Gastrocnemius medialis (tissue), 4 donors: ENCODE measurements at places on chromosomes 7 and 10. TPM values are rescaled to one million over a fixed set of nuclear protein-coding genes. Genes with fewer than 3 reads are reported as not detected.

GRCh38 chr10:22681783-22682183 is 32.6 kb downstream of the PIP4K2A start:
- H3K27ac ChIP-seq, result no peak overlapping the region
- DNase-seq, result no peak
- H3K4me1 ChIP-seq, result no peaks in the 10 kb centered on the region
- H3K36me3 ChIP-seq, result no peaks in the 10 kb centered on the region

GRCh38 chr7:47217570-47218360 is 364.1 kb downstream of the TNS3 start:
- no peaks in the 10 kb centered on the region for H3K27me3 ChIP-seq
- DNase-seq, result no peak
- H3K4me1 ChIP-seq, result no peaks in the 10 kb centered on the region

DNA sequence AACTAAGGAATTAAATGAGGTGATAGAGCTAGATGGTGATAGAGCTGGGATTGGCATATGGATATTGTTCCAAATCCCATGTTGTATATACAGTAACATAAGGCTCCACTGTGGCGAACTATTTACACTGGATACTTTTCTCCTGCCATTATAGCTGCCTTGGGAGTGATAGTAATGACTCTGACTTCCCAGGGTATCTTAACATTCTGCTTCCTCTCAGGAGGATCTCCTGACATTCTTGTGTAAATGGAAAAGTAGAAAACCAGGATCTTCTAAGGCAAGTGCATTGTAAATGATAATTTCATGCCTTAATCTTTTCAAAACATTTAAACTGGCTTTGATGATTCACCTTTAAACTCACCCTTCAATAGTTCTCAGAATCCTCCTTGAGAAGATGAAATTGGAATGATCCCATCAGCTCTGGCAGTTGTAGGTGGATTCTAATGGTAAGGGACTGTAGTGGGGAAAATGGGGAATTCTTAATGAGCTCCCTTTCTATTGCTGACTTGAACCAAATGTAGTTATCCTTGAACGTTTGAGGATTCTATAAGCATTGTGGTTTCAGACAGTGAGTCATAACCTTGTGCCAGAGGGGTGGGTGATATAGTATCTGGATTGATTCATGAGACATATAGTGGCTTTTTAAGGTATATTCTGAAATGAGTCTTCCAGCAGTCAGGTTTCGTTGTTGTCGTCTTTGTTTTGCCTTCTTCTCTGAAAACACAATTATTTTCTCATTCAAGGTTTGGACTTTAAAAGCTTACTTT is 450.0 kb downstream of the SUGCT start:
- no peaks in the 10 kb centered on the region for H3K36me3 ChIP-seq
- no peak overlapping the region for H3K4me3 ChIP-seq
- no peaks in the 10 kb centered on the region for H3K27me3 ChIP-seq
- no peaks in the 10 kb centered on the region for H3K4me1 ChIP-seq
- H3K27ac ChIP-seq, result no peak overlapping the region
- no peak for DNase-seq

Gene CSGALNACT2
- total RNA-seq, result 12.6 TPM

Gene NPY4R2
- not detected for total RNA-seq

DNA sequence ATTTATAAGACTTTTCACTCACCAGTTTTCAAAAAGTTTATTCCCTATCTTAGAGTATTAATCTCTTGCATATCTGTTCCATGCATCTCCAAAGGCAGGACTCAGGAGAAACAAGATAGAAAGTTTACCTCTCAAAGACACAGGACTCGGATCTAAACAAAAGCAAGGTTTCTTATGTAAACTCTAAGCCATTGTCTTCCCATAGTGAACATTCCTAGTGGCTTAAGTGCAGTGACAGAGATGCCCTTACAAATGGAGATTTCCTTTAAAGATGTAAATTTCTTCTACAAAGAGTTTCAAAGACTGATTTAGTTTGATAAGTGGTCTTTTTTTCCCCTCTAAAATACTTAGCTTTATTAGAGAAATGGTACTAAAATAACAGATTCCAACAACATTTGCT is 209.8 kb downstream of the ACTR3B start:
- no peak overlapping the region for H3K4me3 ChIP-seq
- H3K4me1 ChIP-seq, result no peaks in the 10 kb centered on the region
- H3K27ac ChIP-seq, result no peak overlapping the region
- no peaks in the 10 kb centered on the region for H3K36me3 ChIP-seq

Gene SFTPA1
- total RNA-seq, result not detected

Gene KCNMA1
- total RNA-seq, result 96.5 TPM

DNA sequence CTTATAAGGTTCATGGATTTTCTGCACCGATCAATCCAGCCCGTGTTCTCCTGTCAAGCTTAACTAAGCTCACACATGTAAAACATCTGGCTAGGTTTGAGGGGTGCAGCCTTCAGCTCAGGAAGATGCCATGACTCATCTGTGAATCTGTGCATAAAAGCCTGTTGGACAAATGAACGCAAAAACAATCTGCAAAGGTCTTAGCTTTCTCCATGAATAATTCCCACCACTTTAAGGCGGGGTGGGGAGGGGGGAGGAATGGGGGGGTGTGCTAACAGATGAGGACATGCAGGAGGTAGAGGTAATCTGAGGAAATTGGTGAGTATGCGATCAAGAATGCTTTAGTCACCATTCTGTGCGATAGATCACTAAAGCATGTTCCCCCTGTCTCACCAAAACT is 4.8 kb downstream of the DOCK4 start:
- H3K36me3 ChIP-seq, result no peaks in the 10 kb centered on the region
- DNase-seq, result no peak
- no peak overlapping the region for H3K27ac ChIP-seq
- H3K4me1 ChIP-seq, result peaks cover 35% of the 10 kb centered on the region
- H3K27me3 ChIP-seq, result no peaks in the 10 kb centered on the region
- H3K4me3 ChIP-seq, result no peak overlapping the region

GRCh38 chr10:86285136-86285790 is 81.3 kb downstream of the GRID1 start:
- no peaks in the 10 kb centered on the region for H3K27me3 ChIP-seq
- no peak overlapping the region for H3K4me3 ChIP-seq
- H3K36me3 ChIP-seq, result no peaks in the 10 kb centered on the region
- no peak for DNase-seq
- H3K4me1 ChIP-seq, result no peaks in the 10 kb centered on the region
- H3K27ac ChIP-seq, result no peak overlapping the region

DNA sequence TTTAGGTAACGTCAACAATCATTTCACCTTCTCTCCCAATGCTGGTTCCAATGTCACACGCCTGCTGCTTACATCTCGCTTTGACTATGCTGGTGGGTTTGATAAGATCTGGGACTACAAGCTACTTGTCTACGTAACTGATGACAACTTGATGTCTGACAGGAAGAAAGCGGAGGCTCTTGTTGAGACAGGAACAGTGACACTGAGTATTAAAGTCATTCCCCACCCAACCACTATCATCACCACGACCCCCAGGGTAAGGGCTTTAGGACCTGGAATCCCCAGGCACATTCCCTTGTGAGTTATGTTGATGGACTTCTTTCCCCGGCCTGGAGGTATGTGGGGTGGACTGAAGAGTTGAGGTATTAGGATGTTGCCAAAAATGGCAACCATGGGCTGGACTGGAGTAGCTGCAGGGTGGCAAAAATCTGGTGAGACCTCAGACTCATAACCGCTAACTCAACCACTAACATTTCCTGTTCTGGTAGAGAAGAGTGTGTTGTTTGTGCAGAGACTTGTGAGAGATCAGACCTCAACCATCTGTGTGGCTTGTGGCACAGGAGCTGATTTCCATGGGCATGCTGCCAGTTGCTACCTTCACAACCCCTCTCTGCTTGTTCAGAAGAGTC is 59.2 kb downstream of the CDHR3 start:
- no peaks in the 10 kb centered on the region for H3K36me3 ChIP-seq
- no peaks in the 10 kb centered on the region for H3K4me1 ChIP-seq
- no peak overlapping the region for H3K4me3 ChIP-seq
- H3K27ac ChIP-seq, result no peak overlapping the region
- no peak for DNase-seq

GRCh38 chr7:27194002-27194352 is 5.9 kb downstream of the HOXA13 start:
- peaks cover 16% of the 10 kb centered on the region for H3K27me3 ChIP-seq
- H3K27ac ChIP-seq, result peak overlapping the region; percentile 98
- H3K4me1 ChIP-seq, result peaks cover 18% of the 10 kb centered on the region
- H3K4me3 ChIP-seq, result peak overlapping the region; percentile 59
- DNase-seq, result no peak
- H3K36me3 ChIP-seq, result no peaks in the 10 kb centered on the region

GRCh38 chr10:11535346-11535959 is 76.0 kb downstream of the USP6NL start:
- DNase-seq, result no peak
- H3K27ac ChIP-seq, result no peak overlapping the region
- no peaks in the 10 kb centered on the region for H3K36me3 ChIP-seq
- H3K27me3 ChIP-seq, result no peaks in the 10 kb centered on the region

Gene CALML3
- not detected for total RNA-seq

Gene SLC16A12
- total RNA-seq, result 1.2 TPM

DNA sequence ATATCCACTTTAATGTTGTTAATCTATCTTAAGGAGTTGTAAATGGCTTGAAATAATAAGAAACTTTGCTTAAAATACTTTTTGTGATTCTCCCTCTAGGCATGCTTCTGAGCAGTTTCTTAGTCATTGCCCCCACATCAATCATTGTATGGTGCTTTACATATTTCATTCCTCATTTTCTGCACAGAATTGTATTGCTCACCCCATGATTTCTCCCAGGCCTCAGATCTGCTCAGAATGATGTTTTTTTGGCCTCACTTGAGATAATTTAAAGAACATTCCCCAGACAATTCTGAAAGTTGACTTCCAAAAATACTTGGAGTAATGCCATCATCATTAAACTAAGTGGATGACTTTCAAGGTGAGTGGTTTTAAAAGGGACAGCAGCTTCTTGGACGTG is 82.1 kb upstream of the PRPS1L1 start:
- no peaks in the 10 kb centered on the region for H3K27me3 ChIP-seq
- no peak overlapping the region for H3K27ac ChIP-seq
- no peaks in the 10 kb centered on the region for H3K4me1 ChIP-seq
- H3K4me3 ChIP-seq, result no peak overlapping the region

DNA sequence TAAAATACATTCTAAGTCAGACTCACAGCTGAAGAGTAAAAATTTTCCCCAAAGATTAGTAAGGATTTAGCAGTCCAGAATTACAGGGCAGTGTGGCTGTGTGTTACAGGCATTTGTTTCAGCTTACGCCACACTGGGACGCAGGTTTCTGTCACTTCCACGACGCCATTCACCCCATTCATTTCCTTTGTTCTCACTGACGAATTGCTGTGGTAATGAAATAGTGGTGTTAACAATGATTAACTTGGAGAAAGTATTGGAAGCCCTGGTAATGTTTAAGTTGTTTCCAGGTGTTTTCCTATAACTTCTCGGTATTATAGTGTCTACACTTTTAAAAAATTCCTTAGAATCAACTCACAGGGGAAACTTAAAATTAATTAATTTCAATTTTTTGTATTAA is 370.9 kb downstream of the SH2D4B start:
- DNase-seq, result no peak
- no peaks in the 10 kb centered on the region for H3K36me3 ChIP-seq
- no peaks in the 10 kb centered on the region for H3K27me3 ChIP-seq
- no peaks in the 10 kb centered on the region for H3K4me1 ChIP-seq
- H3K4me3 ChIP-seq, result no peak overlapping the region
- H3K27ac ChIP-seq, result no peak overlapping the region

DNA sequence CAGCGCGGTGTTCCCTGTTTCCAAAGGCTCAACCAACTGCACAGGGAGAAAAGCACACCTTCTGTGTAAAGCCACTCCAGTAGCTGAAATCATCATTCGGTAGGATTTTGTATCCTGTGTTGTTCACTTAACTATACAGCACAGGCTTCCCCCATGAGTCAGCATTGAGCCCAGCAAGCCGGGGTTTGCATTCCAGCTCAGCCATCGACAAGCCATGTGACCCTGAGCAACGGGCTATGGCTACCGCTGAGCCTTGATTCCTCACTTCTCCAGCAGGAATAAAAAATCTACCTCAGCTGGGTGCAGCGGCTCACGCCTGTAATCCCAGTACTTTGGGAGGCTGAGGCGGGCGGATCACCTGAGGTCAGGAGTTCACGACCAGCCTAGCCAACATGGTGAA is 44.1 kb upstream of the ATP6V0A4 start:
- H3K4me3 ChIP-seq, result no peak overlapping the region
- H3K36me3 ChIP-seq, result no peaks in the 10 kb centered on the region
- H3K4me1 ChIP-seq, result no peaks in the 10 kb centered on the region
- no peak overlapping the region for H3K27ac ChIP-seq
- no peak for DNase-seq

Gene PITRM1
- total RNA-seq, result 91.8 TPM

Gene PRTFDC1
- total RNA-seq, result not detected

DNA sequence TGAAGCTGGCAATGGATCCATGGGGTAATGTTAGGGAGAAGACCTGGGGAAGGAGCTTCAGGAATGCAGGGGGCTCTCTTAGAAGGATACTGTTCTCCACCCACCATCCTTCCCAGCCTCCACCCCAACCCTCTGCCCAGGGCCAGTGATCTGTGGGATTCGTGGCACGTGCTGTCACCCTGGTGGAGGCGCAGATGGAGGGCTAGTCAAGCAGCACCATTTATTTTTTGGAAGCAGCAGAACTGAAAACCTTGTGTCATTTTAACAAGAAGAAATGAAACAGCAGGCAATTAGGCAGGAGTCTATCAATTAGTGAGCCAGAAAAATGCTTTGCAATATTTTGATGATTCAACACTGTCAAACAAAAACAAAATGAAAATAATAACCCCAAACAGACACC is 155.9 kb downstream of the SH2D4B start:
- no peaks in the 10 kb centered on the region for H3K36me3 ChIP-seq
- no peaks in the 10 kb centered on the region for H3K4me1 ChIP-seq
- no peaks in the 10 kb centered on the region for H3K27me3 ChIP-seq
- H3K4me3 ChIP-seq, result no peak overlapping the region
- DNase-seq, result no peak

Gene CALN1
- not detected for total RNA-seq

Gene PRKG1
- total RNA-seq, result 39.4 TPM

DNA sequence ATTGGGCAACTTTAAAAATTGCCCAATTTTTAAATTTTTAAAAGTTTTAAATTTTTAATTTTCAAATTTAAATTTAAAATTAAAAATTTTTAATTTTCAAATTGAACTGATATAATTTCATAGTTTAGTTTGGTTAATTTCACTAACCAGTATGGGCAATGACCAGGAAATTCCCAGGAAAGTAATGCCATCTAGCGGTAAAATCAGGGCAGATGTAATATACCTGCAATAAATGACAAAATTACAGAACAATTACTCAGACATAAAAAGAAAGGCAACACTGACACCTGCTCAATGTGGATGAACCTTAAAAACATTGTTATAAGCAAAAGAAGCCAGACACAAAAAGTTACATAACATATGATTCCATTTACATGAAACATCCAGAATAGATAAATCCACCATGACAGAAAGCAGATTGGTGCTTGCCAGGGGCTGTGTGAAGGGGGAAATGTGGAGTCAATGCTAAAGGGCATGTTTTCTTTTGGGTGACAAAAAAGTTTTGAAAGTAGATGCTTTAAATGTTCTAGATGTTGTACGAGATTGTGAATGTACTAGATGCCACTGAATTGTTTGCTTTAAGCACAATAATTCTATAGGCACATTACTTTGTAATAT is 28.6 kb upstream of the SLC16A12 start:
- H3K4me1 ChIP-seq, result no peaks in the 10 kb centered on the region
- H3K36me3 ChIP-seq, result no peaks in the 10 kb centered on the region
- no peaks in the 10 kb centered on the region for H3K27me3 ChIP-seq

Gene INSIG1
- total RNA-seq, result 11.1 TPM
